Omental fat pad (tissue), 4 donors: ENCODE measurements at places on chromosomes 11 and 22. TPM values are rescaled to one million over a fixed set of nuclear protein-coding genes. Genes with fewer than 3 reads are reported as not detected.

DNA sequence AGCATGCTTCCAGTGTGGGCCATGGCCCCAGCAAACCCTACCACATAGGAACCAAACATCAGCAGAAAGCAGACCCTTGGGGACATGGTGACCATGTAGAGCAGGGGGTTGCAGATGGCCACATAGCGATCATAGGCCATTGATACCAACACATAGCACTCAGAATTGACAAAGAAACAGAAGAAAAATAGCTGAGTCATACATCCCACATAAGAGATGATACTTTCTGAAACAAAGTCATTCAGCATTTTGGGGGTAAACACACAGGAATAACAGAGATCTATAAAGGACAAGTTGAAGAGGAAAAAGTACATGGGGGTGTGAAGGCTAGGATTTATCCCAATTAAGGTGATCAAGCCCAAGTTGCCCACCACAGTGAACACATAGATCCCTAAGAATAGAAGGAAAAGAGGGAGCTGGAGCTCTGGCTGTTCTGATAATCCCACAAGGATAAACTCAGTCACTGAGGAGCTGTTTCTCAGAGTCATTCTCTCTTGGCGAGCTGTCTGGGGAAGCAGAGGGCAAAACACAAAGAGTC lies at the start of gene OR8B4:
TSS of gene OR8B4 (minus strand) at position 488 of the 538 bp plus-strand sequence. CDS start at position 488, 0 bp downstream.
- no peak for DNase-seq

Gene MAPK11
- 18.6 TPM for total RNA-seq

Gene TMEM223
- total RNA-seq, result 20.8 TPM

Gene PHOX2A
- total RNA-seq, result not detected

Gene OR5L1
- not detected for total RNA-seq
